ENCODE measurements at places on chromosomes 1 and 21. TPM values are rescaled to one million over a fixed set of nuclear protein-coding genes. Genes with fewer than 3 reads are reported as not detected.

Gene C1orf50
- 3.7 TPM for total RNA-seq

Gene CHRNB2
- 0.06 TPM for total RNA-seq

Gene ADAMTSL4
- 86.1 TPM for total RNA-seq

Gene ILDR2
- 13.7 TPM for total RNA-seq

Gene ERVH48-1
- not detected for total RNA-seq

Gene AMPD1
- not detected for total RNA-seq

Gene DIRAS3
- 3.3 TPM for total RNA-seq

Gene SPRR4
- total RNA-seq = not detected

Gene CD1C
- not detected for total RNA-seq

Gene ADIPOR1
- 75.8 TPM for total RNA-seq

Gene MIXL1
- not detected for total RNA-seq

Gene IGSF9
- 0.17 TPM for total RNA-seq

Gene HMGCS2
- not detected for total RNA-seq

Gene SIM2
- not detected for total RNA-seq

Gene LIN28A
- not detected for total RNA-seq

Gene KRTAP26-1
- not detected for total RNA-seq

Gene NBPF9
- 23.9 TPM for total RNA-seq
